ENCODE measurements at places on chromosomes 3 and 15.

- H3K4me1 ChIP-seq = no peaks in the 10 kb centered on the region
- no peaks in the 10 kb centered on the region for H3K36me3 ChIP-seq
- no peak overlapping the region for H3K27ac ChIP-seq
- H3K4me3 ChIP-seq = no peak overlapping the region
Measured at GRCh38 chr3:158419820-158420653, 151.0 kb upstream of the MLF1 start.

DNA sequence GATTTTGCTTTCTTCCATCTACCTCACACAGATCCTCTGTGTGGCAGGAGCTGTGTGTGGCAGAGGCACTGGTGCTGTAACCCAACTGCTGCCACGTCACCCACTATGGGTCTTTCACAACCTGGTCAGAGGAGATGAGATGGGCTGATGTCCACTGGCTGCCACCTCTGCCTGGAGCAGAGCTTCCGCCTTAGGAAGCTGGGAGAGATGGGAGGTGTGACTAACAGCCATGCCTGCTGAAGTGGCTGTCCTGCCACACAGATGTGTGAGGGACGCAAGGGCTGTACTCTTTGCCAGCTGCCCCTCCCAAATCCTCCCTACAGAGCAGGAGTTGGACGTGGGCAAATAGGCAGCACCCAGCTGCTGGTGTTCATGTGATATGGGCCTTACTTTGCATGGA is 329.5 kb downstream of the GABRB3 start:
- no peak overlapping the region for H3K4me3 ChIP-seq
- H3K36me3 ChIP-seq = no peaks in the 10 kb centered on the region
- no peak for DNase-seq
- H3K27ac ChIP-seq = no peak overlapping the region
- H3K27me3 ChIP-seq = no peaks in the 10 kb centered on the region

DNA sequence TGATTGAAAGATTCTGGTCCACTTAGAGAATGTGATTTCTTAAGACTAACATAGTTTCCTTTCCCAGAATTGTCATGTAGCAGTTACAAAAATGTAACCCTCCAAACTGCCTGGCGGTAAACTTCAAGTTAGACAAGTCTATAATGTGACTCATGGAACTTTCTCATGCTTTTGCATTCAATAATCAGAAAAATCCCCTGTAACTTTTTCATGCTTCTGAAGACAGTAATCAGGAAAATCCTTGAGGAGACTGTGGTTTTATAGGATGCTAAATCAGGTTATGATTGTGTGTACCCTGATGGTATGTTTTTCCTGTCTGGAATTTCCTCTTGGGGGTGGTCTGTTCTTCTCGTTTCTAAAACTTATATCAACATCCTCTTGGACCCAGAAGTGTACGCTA is 74.0 kb upstream of the RARB start:
- no peaks in the 10 kb centered on the region for H3K4me1 ChIP-seq
- H3K27ac ChIP-seq = no peak overlapping the region
- no peaks in the 10 kb centered on the region for H3K36me3 ChIP-seq

DNA sequence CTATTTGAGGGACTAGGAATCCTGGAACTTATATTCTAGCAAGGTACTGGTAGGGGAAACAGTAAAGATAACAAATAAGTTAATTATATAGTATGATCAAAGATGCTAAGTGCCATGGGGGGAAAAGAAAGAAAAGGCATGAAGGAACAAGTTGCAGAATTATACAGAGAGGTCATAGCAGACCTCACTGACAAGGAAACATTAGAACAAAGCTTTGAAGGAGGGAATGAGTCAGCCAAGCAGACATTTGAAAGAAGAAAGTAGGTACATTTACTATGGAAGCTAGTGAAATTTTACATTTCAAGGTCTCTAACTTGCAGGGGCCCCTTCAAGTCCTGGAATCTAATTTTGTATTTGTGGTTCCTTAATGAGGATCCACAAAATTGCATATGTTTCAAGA is 57.2 kb upstream of the TIPARP start:
- H3K27ac ChIP-seq = no peak overlapping the region
- no peaks in the 10 kb centered on the region for H3K4me1 ChIP-seq
- DNase-seq = no peak
- no peaks in the 10 kb centered on the region for H3K27me3 ChIP-seq
- no peak overlapping the region for H3K4me3 ChIP-seq
- no peaks in the 10 kb centered on the region for H3K36me3 ChIP-seq

GRCh38 chr3:88231207-88231606 is 81.4 kb downstream of the C3orf38 start:
- H3K4me3 ChIP-seq = no peak overlapping the region
- H3K27me3 ChIP-seq = no peaks in the 10 kb centered on the region
- H3K27ac ChIP-seq = no peak overlapping the region

DNA sequence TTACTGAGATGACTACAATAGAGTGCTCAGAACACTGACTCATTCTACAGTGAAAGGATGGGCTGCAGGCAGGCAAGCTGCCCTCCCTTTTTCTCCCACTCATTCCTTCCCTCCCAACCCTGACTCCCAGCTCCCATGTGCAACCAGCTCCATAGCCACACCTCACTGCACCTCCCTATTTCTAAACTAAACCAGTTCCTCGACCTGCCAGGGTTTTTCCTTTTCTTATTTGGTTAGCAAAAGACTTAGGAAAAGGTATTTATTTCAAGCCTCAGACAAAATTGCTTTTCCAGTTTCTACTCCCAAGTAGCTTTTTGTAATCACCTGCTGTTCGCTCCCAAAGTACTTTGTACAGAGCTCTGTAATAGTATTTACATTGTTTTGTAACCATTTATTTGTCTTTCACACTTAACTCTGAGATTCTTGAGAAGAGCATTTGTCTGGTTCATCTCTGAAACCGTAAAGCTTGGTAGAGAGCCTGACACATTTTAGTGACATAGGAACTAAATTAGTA is 2.2 kb downstream of the AADAC start:
- no peaks in the 10 kb centered on the region for H3K36me3 ChIP-seq
- no peak for DNase-seq
- H3K4me3 ChIP-seq = no peak overlapping the region
- H3K27ac ChIP-seq = no peak overlapping the region
- H3K4me1 ChIP-seq = peaks cover 12% of the 10 kb centered on the region

DNA sequence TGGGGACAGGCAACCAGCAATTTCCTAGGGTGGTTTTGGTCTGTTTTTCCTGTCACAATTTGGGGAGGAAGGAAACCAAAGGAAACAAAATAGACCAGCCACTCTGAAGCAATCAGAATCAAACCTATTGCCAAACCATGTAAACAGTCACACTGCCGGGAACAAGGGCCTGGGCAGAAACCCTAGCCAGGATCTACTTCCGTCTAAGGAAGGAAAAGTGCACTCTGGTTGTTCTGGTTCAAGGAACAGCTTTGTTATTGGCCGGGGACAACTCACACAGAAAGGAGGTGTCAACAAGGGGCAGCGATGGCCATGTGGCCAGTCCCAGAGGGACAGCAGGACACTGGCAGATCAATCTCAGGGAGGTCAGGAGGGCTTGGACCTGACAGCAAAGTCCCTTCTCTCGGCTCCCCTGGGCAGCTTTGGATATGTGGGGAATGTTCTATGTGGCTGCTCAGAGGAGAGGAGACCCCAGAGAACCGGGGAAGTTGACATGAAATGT is 17.5 kb upstream of the RAD18 start:
- DNase-seq = no peak
- no peaks in the 10 kb centered on the region for H3K4me1 ChIP-seq
- no peaks in the 10 kb centered on the region for H3K36me3 ChIP-seq
- H3K27ac ChIP-seq = no peak overlapping the region
- no peaks in the 10 kb centered on the region for H3K27me3 ChIP-seq

DNA sequence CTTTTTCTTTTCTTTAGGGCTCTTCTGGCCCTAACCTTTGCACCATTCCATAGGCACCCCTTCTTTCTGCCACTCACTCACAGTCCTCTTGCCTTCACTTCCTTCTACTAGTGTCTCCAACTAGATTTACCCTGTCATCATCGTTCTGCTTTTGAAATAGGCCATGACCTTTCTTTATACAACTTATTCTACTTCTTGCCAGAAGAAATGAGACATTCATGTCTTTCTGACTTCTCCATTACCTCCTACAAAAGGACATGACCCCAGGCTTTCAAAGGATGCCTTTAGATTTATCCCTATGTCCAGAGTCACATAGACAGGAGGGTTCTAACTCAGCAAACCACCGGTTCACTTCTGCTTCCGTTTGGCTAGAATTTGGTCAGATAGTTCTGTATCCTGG is 336.4 kb upstream of the LRRFIP2 start:
- H3K27ac ChIP-seq = no peak overlapping the region
- no peak overlapping the region for H3K4me3 ChIP-seq
- no peaks in the 10 kb centered on the region for H3K27me3 ChIP-seq
- H3K4me1 ChIP-seq = no peaks in the 10 kb centered on the region

GRCh38 chr3:193832833-193833413 is 239.9 kb downstream of the OPA1 start:
- H3K4me1 ChIP-seq = peaks cover 6% of the 10 kb centered on the region
- no peaks in the 10 kb centered on the region for H3K36me3 ChIP-seq
- no peak overlapping the region for H3K4me3 ChIP-seq
- no peak for DNase-seq

GRCh38 chr3:131540143-131540542 is 37.4 kb upstream of the MRPL3 start:
- H3K27ac ChIP-seq = no peak overlapping the region
- no peaks in the 10 kb centered on the region for H3K36me3 ChIP-seq
- no peak for DNase-seq
- H3K27me3 ChIP-seq = no peaks in the 10 kb centered on the region
- H3K4me1 ChIP-seq = peaks cover 26% of the 10 kb centered on the region

DNA sequence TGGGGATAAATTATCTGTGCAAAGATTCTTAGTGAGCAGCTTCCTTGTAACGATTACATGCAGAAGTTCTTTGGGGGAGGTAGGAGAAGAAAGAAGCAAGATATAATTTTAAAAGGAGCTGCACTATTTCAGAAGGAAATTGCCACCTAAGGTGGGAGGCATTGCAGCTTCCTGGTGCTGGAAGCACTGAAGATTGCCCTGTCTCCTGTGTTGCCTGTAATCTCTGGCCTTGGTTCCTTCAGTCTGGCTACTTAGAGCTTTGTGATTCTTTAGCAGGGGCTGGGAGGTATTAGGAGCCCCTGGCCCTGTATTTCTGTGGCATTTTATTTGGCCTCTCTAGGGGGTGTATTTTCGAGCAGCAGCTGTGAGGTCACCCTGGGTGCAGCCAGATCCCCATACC is 35.5 kb downstream of the CACNA2D3 start:
- no peak for DNase-seq
- no peaks in the 10 kb centered on the region for H3K36me3 ChIP-seq
- no peaks in the 10 kb centered on the region for H3K27me3 ChIP-seq
- no peak overlapping the region for H3K27ac ChIP-seq
- H3K4me3 ChIP-seq = no peak overlapping the region

DNA sequence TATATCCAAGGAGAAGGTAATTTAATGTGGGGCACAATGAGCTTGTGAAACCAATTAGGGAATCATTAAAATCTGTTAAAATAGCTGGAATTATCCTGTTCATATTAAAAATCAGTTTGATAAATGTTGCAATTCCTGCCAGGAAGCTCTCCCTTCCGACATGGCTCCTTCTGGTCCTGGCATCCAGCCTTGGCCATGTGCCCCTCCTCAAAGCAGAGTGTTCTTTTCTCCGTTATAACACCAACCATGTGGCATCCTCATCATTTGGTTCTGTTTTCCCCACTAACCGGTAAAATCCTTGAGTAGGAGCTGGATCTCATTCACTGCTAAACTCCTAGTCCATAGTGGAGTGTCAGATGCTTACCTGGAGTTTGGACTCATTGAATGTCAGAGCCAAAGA is 127.2 kb downstream of the ARNT2 start:
- no peak overlapping the region for H3K4me3 ChIP-seq
- H3K27me3 ChIP-seq = no peaks in the 10 kb centered on the region
- DNase-seq = no peak
- H3K27ac ChIP-seq = no peak overlapping the region
- H3K36me3 ChIP-seq = no peaks in the 10 kb centered on the region

DNA sequence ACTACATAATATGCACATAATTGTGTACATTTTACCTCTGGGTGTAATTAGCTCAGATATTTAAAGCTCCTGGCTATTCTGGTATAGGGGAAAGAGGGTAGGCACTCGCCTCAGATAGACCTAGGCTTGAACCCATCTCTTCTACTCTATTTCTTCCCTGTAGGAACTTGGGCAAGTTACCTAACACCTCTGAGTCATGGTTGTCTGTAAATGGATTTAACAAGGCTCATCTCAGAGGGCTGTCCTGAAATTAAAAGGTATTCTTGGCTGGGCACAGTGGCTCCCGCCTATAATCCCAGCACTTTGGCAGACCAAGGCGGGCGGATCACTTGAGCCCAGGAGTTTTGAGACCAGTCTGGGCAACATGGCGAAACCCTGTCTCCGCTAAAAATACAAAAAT is 30.7 kb downstream of the NANOGP8 start:
- DNase-seq = no peak
- no peaks in the 10 kb centered on the region for H3K36me3 ChIP-seq
- no peaks in the 10 kb centered on the region for H3K4me1 ChIP-seq
- H3K27me3 ChIP-seq = no peaks in the 10 kb centered on the region

DNA sequence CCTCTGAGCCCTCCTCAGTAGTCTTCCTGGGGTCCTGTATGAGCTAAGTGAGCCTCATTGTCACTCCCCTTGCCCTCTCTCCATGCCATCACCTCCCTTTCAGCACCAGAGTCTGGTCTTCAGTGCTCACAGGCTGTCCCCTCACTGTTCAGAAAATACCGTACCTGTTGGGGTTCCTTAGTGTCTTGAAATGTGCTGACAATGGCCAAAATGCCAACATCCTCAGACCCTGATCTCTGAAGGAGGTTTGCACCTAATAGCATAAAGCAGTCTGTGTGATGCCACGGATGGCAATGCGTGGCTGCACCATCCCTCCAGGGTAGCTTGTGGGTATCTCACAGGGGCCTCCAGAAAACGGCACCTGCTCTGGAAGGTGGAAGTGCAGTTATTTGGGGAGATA is 301.0 kb upstream of the TLE3 start:
- H3K27me3 ChIP-seq = no peaks in the 10 kb centered on the region
- H3K36me3 ChIP-seq = no peaks in the 10 kb centered on the region
- H3K4me1 ChIP-seq = no peaks in the 10 kb centered on the region
- no peak overlapping the region for H3K4me3 ChIP-seq

- no peak overlapping the region for H3K27ac ChIP-seq
- peak; percentile 26 for DNase-seq
- no peaks in the 10 kb centered on the region for H3K4me1 ChIP-seq
- H3K27me3 ChIP-seq = no peaks in the 10 kb centered on the region
- H3K36me3 ChIP-seq = no peaks in the 10 kb centered on the region
- H3K4me3 ChIP-seq = no peak overlapping the region
Measured at GRCh38 chr15:28947221-28947674, 61.5 kb downstream of the APBA2 start.

GRCh38 chr15:62454567-62455172 is 289.6 kb upstream of the C2CD4B start:
- no peaks in the 10 kb centered on the region for H3K27me3 ChIP-seq
- H3K36me3 ChIP-seq = no peaks in the 10 kb centered on the region
- peaks cover 44% of the 10 kb centered on the region for H3K4me1 ChIP-seq

GRCh38 chr15:92883876-92884435 is 16.2 kb upstream of the CHD2 start:
- H3K27me3 ChIP-seq = no peaks in the 10 kb centered on the region
- peak overlapping the region; percentile 99 for H3K27ac ChIP-seq
- no peak for DNase-seq
- H3K36me3 ChIP-seq = no peaks in the 10 kb centered on the region
- peak overlapping the region; percentile 89 for H3K4me3 ChIP-seq
- H3K4me1 ChIP-seq = no peaks in the 10 kb centered on the region

All from sigmoid colon (tissue), 7 donors.